Ascending aorta (tissue), 2 donors: ENCODE measurements at places on chromosomes 2 and 18. TPM values are rescaled to one million over a fixed set of nuclear protein-coding genes. Genes with fewer than 3 reads are reported as not detected.

DNA sequence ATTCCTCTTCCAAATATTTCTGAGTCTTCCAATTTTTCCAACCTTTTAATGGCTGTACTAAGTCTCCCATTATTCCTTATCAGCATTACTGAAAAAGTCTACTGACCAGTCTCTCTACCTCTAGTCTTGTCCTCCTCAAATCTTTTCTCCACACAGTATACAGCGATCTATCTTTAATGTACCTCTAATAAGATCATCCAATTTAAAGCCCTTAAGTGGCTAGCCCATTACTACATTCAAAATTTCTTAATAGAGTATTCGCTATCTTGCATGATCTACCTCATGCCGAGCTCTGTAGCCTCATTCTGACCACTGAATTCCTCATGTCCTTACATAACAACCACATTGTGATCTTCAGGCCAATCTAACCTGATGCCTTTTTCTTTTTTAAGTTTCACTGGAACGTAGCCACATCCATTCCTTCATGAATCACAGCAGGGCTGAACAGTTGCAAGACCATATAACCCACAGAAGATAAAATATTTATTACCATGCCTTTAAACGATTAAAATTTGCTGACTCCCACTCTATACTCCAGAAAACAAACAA lies 57.9 kb downstream of the SLC66A3 start:
- DNase-seq = no peak

- DNase-seq = no peak
These were observed 128.6 kb downstream of the SPOPL start for GRCh38 chr2:138630164-138630563.

GRCh38 chr18:1805521-1805920 lies 765.8 kb downstream of the METTL4 start:
- DNase-seq = no peak

Gene MC5R
- total RNA-seq = not detected

DNA sequence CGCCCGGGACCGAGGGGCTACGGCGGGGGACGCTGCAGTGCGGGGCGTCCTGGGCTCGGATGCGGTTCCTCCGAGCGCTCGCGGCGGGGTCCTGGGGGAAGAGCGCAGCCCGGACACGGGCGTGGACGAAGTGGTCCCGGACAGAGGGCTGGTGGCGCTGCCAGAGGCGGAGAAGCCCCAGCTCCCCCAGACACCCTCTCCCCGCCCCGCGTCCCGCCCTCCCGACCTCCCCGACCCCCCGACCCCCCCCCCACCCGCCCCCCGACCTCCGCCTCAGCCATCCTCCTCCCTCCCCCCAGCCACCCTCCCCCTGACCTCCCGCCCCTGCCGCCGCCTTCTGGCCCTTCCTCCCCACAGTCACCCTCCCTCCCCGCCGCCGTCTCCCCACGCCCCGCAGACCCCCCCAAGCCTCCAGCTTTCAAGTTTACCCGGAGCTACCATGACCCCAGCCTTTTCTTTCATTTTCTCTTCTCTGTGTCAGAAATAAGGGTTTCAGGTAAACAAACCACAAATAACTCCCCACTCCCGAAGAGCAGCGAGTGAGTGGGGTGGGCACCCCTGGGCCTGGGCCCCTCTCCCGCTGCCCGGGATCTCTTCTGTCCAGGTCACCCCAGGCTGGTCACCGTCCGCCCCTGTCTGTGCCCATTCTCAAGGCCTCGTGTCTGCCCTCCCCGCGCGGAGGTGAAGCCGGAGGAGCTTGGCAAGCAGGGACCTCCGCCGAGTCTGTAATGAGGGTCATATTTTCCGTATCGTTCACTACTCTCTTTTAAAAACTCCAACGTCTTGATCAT lies 5.1 kb downstream of the NFATC1 start:
- DNase-seq = no peak

DNA sequence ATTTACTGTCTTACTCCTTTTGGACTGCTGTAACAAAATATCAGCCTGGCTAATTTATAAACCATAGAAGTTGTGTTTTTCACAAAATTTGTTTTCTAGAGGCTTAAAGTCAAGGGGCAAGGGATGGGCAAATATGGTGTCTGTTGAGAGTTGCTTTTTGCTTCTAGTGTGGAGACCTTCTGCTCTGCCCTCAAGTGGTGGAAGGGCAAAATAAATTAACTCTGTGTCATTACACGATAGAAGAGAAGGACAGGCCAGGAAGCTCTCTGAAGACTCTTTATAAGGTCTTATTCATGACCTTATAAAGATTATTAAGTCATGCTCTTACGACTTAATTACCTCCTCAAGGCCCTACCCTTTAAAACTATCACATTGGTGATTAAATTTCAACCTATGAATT lies 181.2 kb upstream of the LRATD1 start:
- DNase-seq = no peak

- no peak for DNase-seq
These were observed 32.2 kb upstream of the RPE start for GRCh38 chr2:209970271-209970670.

GRCh38 chr2:43035922-43036321 lies 190.5 kb downstream of the ZFP36L2 start:
- no peak for DNase-seq

- DNase-seq = no peak
These were observed 47.2 kb upstream of the STON1 start for GRCh38 chr2:48482769-48483168.

DNA sequence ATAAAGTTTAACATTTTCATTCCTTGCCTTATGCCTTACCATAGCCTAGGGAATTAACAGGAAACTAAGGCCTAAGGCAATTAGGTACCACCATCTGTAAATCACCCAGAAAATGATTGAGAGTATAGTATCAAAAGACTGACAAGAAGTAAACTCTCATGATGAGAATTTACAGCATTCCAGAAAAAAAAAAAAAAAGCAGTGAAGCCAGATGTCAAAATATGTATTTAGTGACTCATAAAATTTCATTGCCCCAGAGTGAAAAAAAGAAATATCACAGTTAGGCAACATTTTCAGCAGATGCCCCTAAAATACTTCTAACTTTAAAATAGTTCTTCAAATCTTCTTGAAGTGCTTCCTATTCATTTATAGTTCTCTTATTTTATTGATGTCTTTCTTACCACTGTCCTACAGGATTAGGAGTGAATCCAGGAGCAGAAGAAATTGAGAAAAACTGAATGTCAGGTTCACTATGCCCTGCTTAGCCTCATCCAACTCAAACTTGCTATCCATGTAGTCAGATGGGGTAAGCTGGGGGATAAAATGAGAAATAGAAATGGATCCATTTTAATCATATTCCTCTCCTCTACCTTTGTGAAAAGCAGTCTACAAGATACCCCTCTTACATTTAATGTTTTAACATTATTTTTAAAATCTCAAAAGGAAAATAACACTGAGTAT lies 57.3 kb upstream of the TANK start:
- no peak for DNase-seq

DNA sequence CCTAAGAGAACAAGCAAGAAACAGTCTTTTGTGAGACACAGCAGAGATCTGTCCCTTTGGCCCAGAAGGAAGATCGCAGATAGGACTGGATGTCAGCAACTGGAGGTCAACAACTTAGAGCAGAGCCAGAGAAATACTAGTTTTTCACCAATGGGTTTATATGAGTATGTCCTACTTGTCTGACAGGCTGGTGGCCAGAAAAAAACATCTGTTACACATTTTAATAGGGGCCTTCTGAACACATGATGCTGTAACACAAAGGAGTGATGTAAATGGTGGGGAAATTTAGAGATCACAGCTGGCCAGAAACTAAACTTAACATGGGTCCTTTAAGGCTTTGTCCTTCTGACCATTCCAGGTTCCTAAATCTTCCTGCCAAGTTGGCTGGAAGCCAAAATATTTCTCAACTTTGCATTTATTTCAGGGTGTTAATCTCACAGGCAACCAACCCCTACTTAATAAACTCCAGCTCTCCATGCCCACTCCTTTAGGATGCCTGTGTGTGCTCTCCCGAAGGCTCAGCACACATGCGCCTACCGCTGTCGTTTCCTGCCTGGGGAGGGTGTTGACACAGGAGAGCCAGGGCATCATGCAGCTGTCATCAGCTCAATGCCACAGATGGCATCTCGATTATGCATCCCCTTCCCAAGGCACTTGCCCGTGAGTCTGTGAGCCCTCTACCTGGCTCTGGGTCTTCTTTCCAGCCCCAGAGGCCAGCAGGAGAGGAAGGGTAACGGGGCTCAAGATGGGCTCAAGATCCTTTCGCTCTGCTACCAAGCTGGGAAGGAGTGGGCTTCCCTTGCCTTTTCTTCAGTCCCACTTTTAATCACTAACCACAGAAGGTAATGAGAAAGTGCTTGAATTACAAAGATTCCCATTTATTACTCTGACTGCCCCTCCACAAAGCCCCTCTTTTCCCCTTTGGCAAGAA lies 252.5 kb downstream of the ETAA1 start:
- DNase-seq = no peak

Gene CHRNG
- total RNA-seq = not detected
